ENCODE measurements at places on chromosomes 1 and 21. TPM values are rescaled to one million over a fixed set of nuclear protein-coding genes. Genes with fewer than 3 reads are reported as not detected.
A peak's percentile ranks its signal among the peaks of the same experiment; 100 is the strongest.

PLPPR5 gene
- total RNA-seq = 0.16 TPM

C1orf87 gene
- total RNA-seq = 0.40 TPM

- peak; percentile 76 for DNase-seq
These were observed 37.3 kb downstream of the PABPC4 start for GRCh38 chr1:39539252-39539790.

- no peak for DNase-seq
These were observed 10.6 kb downstream of the CDC14A start for GRCh38 chr1:100362821-100363466.

GRCh38 chr1:232648316-232648715 lies 18.4 kb upstream of the SIPA1L2 start:
- DNase-seq = no peak

GRCh38 chr1:185144233-185144632 lies 12.5 kb downstream of the TRMT1L start:
- no peak for DNase-seq

- no peak for DNase-seq
These were observed 217.6 kb downstream of the SDCCAG8 start for GRCh38 chr1:243473227-243474135.

ADAMTS1 gene
- 40.4 TPM for total RNA-seq

NOS1AP gene
- total RNA-seq = 11.4 TPM

GRCh38 chr21:42403611-42404231 lies at the start of gene UBASH3A:
UBASH3A (plus strand) TSS chr21:42403902; CDS start chr21:42403946, 44 bp downstream.
- peak; percentile 14 for DNase-seq

RPS27 gene
- total RNA-seq = 222 TPM

Measured in transverse colon (tissue), 4 donors.